ENCODE measurements at places on chromosomes 16 and 17. TPM values are rescaled to one million over a fixed set of nuclear protein-coding genes. Genes with fewer than 3 reads are reported as not detected.

GRCh38 chr16:75820672-75821071 is 94.4 kb upstream of the CPHXL start:
- no peak for DNase-seq

- peak; percentile 42 for DNase-seq
Observed at GRCh38 chr16:3597226-3597625, 14.2 kb downstream of the SLX4 start.

DNA sequence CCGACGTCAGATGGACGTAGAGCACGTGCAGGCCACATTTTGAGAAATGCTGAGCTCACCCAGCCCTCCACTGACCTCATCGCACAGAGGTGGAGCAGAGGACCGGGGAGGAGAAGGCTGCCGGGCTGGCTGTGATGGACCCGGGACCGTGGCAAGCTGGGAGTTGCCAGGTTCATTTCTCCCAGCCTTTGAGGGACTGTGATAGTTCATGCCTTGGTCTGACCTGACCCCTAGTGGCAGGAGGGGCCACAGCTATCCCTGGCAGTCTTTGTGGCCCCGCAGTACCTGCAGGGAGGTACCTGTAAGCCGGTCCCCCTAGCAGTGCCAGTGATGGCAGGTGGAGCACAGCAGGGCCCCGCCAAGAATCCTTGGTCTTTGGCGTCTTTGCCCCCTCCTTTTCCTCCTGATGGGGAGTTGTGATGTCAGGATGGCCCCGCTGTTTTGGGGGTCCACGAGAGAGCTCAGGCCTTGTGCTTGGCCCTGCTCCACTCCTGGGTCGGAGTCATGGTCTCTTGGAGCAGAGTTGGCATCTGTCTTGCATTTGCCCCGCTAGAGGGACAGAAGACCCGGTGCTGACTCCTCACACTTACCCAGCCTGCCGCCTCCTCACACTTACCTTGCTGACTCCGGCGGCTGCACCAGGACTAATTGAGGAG is 50.4 kb downstream of the OR1D5 start:
- peak; percentile 94 for DNase-seq

GRCh38 chr17:16398270-16399267 is 16.8 kb upstream of the TRPV2 start:
- DNase-seq, result no peak

DNA sequence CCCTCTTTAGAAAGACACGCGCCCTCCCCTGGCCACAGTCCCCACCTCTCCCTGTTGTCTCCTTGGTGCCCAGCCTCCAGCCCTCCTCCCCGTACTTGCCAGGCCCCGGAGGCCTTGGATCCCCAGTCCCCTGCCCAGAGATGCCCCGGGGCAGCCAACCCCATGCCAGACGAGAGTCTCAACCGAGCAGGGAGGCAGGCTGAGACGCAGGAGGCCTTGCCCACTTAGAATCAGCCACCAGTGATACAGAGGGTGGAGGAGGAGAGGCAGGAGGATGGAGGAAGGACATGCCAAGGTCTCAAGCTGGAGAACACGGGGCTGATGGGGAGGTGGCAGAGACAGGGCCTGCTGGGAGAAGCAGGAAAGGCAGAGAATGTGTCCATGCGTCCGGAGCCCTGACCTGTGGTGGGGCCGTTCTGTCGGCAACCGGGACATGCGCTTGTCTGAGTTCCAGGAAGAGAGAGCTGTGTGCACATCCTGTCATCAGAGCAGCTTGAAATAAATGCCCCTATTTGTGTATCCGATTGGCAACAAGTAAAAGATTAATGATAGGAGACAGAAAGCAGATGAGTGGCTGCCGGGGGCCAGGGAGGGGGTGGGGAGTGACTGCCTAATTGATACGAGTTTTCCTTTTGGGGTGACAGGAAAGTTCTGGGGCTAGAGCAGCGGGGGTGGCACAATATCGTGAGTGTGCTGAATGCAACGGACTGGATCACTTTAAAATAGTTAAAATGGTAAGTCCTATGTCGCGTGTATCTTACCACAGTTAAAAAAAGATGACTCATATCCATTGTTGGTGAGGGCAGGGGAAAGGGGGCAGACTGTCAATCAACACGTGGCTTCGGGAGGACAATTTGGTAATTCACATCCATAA is 44.7 kb upstream of the MEAK7 start:
- DNase-seq, result no peak

DNA sequence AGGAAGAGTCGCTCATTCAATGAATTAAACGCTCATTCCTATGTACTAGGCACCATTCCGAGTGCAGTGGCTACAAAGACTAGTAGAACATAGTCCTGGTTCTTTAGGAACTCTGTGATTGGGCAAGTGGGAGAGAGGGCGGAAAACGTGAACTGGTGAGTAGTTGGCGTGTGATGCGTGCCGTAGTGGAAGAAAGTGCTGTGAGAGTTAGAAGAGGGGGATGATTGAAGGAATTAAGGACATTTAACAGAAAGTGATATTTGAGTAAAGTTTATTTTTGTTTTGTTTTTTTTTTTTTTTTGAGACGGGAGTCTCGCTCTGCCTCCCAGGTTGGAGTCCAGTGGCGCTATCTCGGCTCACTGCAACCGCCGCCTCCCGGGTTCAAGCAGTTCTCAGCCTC is 7.9 kb upstream of the SLFN14 start:
- peak; percentile 26 for DNase-seq

DNA sequence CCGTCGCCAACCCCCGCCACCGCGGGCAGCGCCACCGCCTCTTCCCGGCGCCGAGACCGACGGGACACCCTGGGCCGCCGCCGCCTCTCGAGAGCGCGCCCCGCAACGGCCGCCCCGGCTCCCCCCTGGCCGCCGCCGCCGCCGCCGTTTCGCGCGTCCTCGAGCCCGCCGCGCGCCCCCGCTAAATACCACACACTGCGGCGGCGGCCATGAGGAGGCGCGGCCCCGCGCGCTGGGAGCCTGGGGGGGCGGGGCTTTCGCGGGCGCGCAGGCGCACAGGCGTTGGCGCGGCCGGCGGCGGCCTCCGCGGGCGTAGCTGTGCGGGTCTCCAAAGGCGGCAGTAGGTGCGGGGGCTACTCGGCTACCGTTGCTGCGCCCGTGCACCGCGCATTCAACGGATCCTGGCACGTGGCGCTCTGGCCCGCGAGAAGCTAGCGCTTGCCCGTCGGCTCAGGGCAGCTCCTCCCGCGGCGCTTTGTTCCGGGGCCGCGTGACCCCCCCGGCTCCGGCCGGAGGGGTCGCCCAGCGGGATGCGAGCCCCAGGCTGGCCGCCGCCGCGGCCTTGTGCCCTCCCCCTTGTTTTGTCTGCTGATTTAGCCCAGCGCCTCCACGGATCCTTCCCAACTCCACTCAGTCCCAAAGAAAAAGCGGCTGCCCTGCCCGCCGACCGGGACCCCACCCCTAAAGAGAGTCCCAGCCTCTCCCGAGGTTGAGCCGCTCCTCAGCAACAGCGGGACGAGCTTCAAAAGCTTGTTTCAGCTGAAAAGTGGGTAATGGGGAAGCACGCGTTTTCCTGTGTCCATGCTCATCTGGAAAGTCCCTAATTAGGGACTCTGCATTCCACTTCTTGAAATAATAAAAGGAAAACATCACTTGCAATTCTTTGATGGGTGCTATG is at the start of gene SIAH1:
SIAH1 (minus strand) TSS at position 161 of the 898 bp plus-strand sequence. CDS start 22,985 bp downstream, outside the sequence.
- DNase-seq, result peak; percentile 97

DNA sequence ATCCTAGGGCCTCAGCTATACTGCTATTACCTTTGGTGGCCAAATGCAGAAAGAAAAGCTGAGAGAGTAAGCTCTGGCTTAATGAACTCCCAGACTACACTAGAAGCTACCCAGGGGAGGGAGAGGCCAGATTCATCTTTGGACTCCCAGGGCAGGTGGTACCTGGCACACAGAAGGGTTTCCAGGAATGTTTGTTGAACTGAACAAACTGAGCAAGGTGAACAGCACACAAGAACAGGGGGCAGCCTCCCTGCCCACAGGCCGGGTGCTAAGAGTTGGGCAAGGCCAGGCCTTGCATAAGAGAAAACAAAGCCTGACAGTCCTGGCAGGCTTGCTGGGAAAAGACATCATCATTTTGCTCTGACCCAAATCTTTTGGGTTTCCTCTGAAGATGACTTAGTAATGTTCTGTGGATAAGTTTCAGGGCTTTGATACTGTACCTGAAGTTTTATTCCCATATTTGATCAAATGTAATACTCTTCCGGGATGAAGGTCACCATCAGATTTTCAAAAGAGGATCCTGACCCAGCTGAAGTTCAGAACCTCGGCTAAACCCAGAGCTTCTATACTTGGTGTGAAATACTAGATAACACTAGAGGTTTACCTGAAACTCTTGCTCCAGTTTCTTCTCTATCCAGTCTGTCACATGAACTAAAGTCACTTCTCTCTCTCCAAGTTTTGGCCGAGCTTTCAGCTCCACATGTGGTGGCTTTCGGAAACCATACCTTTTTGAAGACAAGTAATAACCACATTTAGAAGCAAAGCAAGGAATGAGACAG is 20.5 kb upstream of the ERN1 start:
- no peak for DNase-seq

DNA sequence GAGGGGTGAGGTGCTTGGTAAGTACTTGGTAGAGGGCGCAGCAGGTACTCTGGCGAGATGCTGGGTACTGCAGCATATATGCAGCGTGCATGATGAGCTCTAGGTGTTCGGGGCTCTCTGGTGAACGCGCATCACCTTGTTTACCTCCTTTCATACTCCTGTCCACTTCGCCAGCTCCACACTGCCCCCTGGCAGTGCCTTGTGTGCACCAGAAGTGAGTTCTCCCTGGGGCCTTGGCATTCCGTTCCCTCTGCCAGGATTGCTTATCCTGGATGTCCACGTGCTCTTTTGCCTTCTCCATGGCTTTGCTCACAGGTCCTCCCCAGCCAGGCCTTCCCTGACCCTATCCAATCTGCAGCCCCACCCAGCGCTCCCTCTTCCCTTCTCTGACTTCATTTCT is 154.2 kb downstream of the MRM1 start:
- DNase-seq, result peak; percentile 85

GRCh38 chr16:16029431-16030011 is 80.1 kb downstream of the ABCC1 start:
- DNase-seq, result no peak

DNA sequence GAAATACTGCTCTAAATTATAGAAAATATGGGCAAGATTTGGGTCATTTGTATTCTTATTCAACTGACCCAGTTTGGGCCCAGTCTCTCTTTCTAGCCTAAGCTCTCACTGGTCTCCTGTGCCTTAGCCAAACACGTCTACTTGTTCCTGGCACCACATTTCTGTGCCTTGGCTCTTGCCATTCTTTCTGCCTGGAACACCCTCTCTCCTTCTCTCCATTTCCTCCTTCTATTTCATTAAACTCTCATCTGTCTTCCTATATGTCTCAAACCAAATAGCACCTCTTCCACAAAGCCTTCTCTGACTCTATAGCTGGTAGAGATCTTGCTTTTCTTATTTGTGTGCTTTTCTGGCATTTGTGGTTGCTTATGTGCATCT is 37.7 kb upstream of the NUFIP2 start:
- no peak for DNase-seq

- DNase-seq, result peak; percentile 56
Observed at GRCh38 chr16:56401482-56401881, 23.9 kb downstream of the AMFR start.

- DNase-seq, result peak; percentile 43
Observed at GRCh38 chr16:2933136-2933535, 21.4 kb downstream of the FLYWCH1 start.

GRCh38 chr17:51121620-51122472 is 1.2 kb upstream of the SPAG9 start:
- peak; percentile 69 for DNase-seq

DNA sequence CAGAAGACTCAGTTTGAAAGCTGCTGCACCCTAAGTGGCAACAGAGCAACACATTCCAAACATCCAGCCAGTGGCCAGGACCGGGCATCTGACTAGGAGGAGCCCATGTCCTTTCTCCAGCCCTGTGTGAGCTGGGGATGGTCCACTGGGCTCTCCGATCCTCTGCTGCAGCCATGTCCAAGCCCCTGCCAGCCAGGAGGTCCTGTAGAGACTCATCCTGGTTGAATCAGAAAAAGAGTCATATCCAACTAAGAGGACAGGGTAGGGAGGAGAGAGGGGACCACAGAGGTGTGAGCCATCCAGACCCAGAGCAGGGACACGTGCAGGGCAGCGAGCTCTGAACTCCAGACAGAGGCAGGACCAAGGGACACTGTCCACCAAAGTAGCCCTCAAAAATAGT is 163.0 kb upstream of the CDH5 start:
- DNase-seq, result no peak

DNA sequence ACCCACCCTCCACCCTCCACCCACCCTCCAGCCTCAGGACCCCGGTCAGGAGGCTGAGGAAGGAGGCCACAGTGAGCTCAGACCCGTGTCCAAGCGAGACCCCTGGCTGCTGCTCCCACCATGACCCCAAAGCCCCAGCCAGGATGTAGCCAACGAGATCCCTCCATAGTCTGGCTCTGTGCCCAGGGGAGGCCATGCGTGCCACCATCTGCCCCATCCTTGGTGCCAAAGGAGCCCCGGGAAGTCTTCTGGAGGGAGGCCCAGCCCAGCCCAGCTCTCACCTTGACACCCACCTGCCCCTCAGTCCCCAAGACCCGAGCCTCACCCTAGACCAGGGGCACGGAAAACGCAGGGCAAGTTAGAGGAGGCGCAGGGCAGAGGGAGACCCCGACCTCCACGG is 34.2 kb downstream of the PIEZO1 start:
- DNase-seq, result no peak

DNA sequence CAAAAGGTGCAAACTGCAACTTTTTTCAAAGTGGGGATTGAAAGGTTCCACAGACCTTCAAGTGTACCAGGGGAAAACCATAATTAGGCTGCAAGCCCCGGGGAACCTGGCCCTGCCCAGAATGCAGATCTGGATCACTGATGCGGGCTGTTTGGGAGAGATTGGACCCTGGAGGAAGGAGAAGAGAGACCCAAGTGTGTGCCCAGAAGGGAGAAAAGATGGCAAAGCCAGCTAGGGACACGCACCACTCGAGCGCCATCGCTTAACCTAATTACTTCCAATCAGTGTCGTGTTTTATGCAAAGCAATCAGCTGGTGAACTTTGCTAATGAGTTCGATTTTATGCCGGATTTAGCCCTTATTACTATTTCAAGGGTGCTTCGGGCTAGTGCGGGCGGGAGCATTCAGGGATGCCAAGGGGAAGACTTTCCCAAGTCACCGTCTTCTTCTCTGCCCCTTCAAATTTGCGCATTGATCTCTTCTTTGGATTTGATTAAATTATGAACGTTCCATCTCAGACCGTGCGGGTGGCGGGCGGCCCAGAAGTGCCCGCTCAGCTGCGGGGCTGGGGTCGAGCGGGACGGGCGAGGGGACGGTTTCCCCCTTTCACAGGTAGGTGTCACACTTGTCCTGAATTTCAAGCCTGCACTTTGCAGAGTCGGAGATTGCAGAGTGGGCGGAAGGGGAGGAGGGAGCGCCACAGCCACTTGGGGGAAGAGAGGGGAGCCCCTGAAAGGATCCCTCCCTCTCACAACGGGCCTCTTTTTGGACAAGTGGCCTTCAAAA is 4.0 kb downstream of the IRX5 start:
- DNase-seq, result peak; percentile 85

- no peak for DNase-seq
Observed at GRCh38 chr16:11671271-11671670, 3.0 kb downstream of the SNN start.

TBC1D3I gene
- not detected for total RNA-seq

CDRT15 gene
- not detected for total RNA-seq

MAP2K6 gene
- 11.9 TPM for total RNA-seq

TBC1D3E gene
- total RNA-seq, result not detected

TPSG1 gene
- not detected for total RNA-seq

CHD9NB gene
- 2.0 TPM for total RNA-seq

GRAP gene
- total RNA-seq, result 0.66 TPM

SMIM22 gene
- total RNA-seq, result not detected

HBA2 gene
- not detected for total RNA-seq

MIS12 gene
- total RNA-seq, result 29.9 TPM

NOS2 gene
- total RNA-seq, result 2.1 TPM
